ENCODE measurements at places on chromosomes 6 and 20.

- DNase-seq: no peak
These were observed 9.8 kb upstream of the EDEM2 start for GRCh38 chr20:35156978-35157377.

- DNase-seq: no peak
These were observed 3.4 kb downstream of the CLPSL1 start for GRCh38 chr6:35784200-35784599.

DNA sequence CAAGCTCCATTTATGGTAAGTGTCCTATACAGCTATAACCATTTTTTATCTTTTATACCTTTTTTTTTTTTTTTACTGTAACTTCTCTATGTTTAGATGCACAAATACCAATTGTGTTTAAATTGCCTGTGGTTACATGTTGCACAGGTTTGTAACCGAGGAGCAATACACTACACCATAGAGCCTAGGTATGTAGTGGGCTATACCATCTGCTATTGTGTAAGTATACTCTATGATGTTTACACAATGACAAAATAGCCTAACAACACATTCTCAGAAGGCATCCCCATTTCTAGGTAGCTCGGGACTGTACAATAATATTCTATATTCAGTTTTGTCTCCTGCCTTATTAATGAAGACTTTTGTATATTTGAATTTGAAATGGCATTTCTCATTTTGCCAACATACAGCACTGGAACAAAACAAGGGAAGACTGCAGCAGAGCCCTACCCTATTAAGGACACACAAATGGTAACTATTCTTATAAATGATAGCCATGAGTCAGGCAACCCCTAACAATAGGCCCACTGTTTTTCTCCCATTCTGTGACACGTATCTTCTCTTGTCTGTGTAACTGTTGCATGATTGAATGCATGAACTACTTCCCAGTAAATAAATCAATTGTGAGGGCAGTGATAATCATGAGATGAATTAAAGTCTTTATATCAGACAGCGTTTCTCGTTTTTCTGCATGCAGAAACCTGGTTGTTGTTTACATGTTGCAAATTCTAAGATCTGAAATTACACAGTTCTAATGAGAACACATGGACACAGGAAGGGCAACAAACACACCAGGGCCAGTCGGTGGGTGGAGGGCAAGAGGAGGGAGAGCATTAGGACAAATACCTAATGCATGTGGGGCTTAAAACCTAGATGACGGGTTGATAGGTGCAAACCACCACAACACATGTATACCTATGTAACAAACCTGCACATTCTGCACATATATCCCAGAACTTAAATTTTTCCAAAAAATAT lies 173.9 kb downstream of the EPM2A start:
- no peak for DNase-seq

DNA sequence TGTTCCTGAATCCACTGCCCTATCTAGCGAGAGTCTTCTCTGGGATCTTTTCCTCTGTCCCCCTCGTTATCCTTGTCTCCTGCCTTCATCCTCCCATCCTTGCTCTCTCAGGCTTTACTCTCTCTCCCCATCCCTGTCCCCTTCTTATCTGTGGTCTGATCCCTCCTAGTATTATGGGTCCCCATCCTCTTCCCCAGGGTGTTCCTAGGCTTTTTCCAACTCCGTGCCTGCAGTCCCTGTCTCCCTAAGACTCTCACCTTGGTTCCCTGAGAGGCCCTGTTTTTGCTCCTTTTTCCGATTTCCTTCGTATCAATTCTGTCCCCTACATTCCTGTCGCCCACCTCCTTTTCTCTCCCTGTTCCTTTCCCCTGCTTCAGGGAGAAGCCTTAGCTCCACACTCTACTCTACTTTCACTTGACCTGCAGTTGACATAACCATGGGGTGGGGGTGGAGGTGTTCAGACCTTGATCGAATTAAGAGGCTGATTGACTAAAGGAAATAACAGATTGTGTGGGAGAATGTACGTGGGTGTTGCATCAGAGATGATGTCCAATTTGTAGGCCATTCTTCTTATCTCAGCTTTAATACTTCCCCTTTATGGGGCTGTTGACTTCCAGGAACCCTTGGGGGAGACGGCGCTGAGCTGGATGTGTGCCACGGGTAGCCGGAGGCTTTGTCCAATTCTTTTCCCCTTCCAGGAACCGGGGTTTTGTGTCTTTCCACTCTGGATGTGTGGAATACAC lies 905 bp downstream of the PPARD start:
- DNase-seq: no peak

- no peak for DNase-seq
These were observed 21.1 kb downstream of the STX11 start for GRCh38 chr6:144171406-144171805.

GRCh38 chr6:4797587-4797986 lies 21.4 kb downstream of the CDYL start:
- DNase-seq: no peak

DNA sequence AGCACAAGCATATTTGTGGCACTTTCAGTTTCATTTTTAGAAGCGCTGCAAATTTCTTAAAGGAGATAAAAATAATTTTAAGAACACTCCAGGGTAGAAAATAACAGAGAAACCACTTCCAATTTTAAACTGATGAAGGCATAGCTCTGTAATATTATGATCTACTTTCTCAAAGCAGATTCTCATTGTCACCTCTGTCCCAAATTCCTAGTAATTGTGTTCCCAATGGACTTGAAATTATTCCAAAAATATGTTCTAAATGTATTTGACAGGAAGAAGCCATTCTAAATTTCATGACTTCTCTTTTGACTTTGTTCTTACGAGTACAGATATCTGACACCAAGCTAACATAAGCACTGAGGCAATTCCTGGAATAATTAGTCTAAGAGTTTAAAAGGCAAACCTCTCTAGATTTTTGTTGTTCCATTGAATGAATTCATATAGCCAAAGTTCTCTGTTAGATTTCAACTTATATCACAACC lies 140.2 kb upstream of the CARMIL1 start:
- no peak for DNase-seq

DNA sequence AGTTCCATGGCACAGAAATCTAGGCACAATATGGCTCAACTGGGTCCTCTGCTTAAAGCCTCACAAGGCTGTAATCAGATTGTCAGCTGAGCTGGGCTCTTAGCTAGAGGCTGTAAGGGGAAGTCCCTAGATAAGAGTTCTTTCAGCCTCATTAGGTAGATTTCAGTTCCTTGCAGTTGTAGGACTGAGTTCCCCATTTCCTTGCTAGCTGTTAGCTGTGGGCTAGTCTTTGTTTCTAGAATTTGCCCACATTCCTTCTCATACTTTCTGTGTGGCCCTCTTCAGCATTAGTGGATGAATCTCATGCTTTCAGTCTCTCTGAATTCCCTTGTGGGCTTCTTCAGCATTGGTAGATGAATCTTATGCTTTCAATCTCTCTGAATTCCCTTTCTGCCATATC lies 71.0 kb upstream of the MRAP2 start:
- DNase-seq: no peak

DNA sequence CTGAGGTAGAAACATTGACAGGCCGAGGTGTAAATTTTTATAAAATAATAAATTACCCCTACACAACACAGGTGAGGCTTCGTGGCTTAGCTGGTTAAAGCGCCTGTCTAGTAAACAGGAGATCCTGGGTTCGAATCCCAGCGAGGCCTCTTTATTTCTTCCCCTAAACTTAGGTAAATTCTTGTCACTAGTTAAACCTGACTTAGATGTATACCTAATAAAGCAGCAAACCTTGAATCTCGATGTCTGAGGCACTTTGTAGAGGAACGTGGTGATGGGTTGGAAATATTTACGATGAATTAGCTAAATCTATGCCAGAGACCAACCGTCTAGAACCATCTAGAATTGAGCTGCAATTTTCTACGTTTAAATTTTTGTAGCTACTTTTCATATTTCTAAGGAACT lies 185.6 kb downstream of the OR2B2 start:
- DNase-seq: no peak

DNA sequence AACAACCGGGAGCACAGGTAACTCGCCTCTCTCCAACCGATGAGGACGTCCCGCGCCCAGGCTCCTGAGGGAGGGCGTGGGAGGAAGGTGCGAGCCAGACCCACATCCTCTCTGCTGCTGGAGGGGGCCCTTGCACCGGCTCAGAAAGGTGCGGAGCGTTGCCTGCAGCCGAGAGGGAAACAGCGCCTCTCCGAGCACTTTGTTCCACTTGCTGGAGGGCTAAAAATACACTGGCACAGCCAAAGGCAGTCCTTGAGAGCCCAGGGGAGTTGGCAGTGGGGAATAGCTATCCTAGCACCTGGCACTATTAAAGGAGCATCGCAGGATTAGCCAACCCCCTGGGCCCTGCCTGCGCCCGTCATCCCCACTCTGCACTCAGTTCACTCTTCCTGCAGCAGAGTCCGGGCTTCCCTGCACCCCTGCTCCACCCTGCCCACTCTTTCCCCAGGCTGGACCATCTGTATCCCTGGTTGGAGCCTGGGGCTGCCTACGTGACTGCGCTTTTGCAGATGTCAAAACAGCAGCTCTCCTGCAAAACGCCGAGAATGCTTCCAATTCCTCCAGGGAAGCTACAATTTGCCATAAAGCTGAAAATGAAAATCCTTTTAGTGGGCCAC lies 108.9 kb downstream of the SNX5 start:
- DNase-seq: no peak

DNA sequence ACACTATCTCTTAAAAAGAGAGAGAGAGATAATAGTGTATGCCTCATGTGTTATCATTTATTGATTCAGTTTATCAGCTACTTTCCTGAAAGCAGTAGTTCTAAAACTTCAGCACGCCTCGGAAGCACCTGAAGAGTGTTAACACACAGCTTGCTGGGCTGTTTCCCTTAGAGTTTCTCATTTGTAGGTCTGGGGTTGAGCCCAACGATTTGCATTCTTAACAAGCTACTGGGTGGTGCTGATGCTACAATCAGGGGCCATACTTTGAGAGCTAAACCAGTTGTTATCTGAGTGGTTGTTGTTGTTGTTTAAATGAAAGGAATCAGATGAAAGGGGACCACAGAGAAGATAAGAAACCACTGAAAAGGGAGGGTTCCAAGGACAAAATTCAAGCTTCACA lies 32.6 kb downstream of the SIM1 start:
- no peak for DNase-seq

GRCh38 chr20:59645761-59646171 lies 41.4 kb downstream of the PHACTR3 start:
- no peak for DNase-seq

DNA sequence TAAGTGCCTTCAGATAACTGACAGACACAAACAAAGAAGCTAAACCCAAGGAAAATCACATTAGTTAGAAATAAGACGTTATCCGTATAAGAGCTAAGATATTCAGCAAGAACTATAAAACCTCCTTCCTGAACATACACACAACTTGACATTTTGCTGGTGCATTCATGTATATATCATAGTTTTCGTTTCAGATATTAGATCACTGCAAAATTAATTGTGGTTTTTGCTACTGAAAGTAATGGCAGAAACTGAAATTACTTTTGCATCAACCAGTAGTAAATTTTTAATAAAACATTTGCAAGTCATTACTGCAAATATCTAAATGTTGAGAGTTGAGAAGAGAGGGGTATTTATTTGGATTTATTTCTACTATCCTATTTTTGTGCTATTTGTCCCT lies 26.1 kb upstream of the KCNQ5 start:
- DNase-seq: no peak

GRCh38 chr6:161228921-161229591 lies 44.8 kb downstream of the AGPAT4 start:
- DNase-seq: no peak

- DNase-seq: no peak
These were observed 7.5 kb upstream of the SIRPA start for GRCh38 chr20:1887756-1888155.

DNA sequence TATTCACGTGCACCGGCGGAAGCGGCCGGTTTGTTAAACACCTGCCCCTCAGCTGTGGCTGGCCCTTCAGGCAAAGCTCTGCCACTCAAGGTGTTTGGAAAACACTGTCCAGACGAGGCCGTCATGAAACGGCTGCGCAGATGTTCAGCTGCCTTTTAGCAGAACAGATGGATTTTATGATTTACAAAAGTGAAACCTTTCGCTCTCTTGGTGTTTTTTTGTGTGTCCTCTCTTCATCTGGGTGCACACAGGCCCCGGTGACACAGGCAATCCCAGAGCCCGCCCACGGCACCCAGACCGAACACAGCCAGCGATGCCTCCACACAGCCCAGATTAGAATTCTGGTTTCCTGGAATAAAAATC lies 397.0 kb downstream of the SMOC2 start:
- no peak for DNase-seq

DNA sequence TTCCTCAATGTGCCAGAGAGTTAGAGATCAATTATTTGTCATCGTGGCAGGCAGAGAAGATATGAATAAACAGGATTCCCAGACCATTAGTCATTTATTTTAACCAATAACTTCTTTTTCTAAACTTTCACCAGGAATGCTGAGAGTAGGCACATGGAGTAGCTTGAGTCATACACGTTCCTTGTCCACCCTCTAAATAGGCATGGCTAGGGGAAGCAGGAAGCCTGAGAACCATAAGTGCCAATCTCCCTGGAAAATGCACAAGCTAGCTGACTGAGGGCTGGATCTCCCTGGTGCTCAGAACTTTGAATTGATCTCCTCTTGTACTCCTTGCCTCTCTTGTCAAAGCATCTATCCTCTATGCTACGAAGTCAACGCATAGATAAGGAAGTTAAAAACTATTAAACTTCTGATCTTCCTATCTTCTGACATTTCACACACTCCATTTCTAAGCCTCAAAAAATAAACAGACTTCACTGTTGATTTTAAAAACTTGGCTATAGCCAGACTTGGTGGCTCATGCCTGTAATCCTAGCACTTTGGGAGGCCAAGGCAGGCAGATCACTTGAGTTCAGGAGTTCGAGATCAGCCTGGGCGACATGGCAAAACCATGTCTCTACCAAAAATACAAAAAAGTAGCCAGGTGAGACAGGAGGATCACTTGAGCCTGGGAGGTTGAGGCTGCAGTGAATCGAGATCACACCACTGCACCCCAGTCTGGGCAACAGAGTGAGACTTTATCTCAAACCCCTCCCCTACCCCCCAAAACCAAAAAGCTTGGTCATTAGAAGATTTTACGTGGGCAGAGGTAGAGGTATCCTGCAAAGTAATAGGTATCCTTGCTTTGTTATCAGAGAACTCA lies 11.8 kb downstream of the ADTRP start:
- no peak for DNase-seq

- no peak for DNase-seq
These were observed 1.4 kb upstream of the HECA start for GRCh38 chr6:139133262-139134063.

- no peak for DNase-seq
These were observed 26.2 kb downstream of the NOX3 start for GRCh38 chr6:155429321-155429893.

- DNase-seq: no peak
These were observed 12.2 kb downstream of the BACH2 start for GRCh38 chr6:90284236-90285041.

GRCh38 chr6:166551754-166552495 lies 34.6 kb downstream of the RAMACL start:
- DNase-seq: no peak

- no peak for DNase-seq
These were observed 171.7 kb downstream of the HIVEP2 start for GRCh38 chr6:142773324-142773723.
